ENCODE measurements at places on chromosomes 1 and 21. TPM values are rescaled to one million over a fixed set of nuclear protein-coding genes. Genes with fewer than 3 reads are reported as not detected.
A peak's percentile ranks its signal among the peaks of the same experiment; 100 is the strongest.

The AZIN2 gene
- 2.1 TPM for total RNA-seq

GRCh38 chr1:236836157-236836556 is 41.1 kb downstream of the MTR start:
- H3K36me3 ChIP-seq = peaks cover 63% of the 10 kb centered on the region
- no peak for DNase-seq
- no peak overlapping the region for H3K4me3 ChIP-seq
- no peaks in the 10 kb centered on the region for H3K27me3 ChIP-seq
- no peak overlapping the region for H3K27ac ChIP-seq
- peaks cover 2% of the 10 kb centered on the region for H3K4me1 ChIP-seq

DNA sequence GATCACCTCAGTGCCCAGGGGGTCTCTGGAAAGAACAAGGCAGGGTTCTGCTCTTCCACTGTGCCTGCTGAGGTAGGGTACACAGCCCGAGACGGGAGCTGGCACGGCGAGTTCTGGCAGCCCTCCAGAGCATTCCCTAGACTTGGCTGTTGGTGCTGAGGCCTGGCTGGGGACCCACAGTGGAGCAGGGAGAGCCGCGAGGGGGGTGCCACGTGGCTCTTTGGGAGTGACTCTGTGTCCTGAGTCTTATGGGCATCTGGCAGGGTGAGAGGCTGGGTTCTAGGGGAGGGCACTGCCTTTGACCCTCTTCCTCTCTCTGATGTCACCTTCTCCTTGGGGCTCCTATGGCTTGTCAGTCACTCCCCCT is 336.4 kb downstream of the CAMTA1 start:
- no peaks in the 10 kb centered on the region for H3K4me1 ChIP-seq
- H3K27ac ChIP-seq = no peak overlapping the region

The UBE2Q1 gene
- total RNA-seq = 89.3 TPM

DNA sequence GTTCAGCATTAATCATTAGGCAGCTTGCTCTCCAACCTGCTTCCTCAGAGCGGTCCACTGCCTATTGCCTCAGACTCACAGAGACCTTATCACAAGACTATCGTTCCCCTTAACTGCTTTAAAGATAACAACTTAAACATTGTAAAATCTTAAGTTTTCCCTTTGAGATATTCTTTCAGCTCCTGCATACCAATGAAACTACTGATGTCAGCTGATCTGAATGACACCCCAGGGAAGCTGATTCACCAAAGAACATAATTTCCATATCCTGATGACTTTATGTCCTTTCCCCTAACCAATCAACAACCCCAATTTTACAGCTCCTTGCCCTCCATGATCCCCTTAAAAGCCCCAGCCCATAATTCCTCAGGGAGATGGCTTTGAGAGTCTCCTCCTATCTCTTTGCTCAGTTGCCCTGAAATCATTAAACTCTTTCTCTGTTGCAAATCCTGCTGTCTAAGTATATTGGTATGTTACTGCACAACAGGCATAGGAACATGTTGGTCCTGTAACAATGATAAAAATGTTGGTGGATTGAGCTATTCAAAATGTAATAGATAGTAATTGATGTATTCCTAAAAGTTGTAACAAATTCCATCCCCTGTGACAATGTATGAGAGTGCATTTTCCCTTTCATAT is 621.4 kb upstream of the RGS18 start:
- H3K27me3 ChIP-seq = no peaks in the 10 kb centered on the region
- no peak overlapping the region for H3K27ac ChIP-seq
- H3K4me3 ChIP-seq = no peak overlapping the region
- no peaks in the 10 kb centered on the region for H3K36me3 ChIP-seq
- H3K4me1 ChIP-seq = no peaks in the 10 kb centered on the region
- DNase-seq = no peak

The PTCH2 gene
- total RNA-seq = 0.37 TPM

DNA sequence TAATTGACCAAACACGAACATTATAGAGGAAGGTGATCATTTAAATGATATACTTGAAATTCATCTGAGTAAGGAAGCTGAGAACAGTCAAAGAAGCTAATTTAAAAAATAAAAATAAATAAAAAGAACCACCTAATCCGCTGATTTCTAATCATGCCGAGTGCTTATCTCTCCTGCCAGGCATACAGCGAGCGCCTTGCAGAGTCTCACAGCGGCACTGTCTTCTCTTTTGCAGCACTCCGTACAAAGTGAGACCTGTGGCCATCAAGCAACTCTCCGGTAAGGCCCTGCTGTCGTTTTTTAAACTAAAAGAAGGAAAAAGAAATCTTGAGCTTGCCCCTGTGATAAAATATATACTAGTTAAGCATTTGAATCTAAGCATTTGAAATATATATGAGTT is 45.3 kb downstream of the PDE9A start:
- no peaks in the 10 kb centered on the region for H3K27me3 ChIP-seq
- no peak overlapping the region for H3K4me3 ChIP-seq
- no peaks in the 10 kb centered on the region for H3K4me1 ChIP-seq
- H3K27ac ChIP-seq = no peak overlapping the region
- H3K36me3 ChIP-seq = peaks cover 2% of the 10 kb centered on the region

The GBP6 gene
- 0.53 TPM for total RNA-seq

The DCST1 gene
- not detected for total RNA-seq

The RAD54L gene
- total RNA-seq = 64.2 TPM

DNA sequence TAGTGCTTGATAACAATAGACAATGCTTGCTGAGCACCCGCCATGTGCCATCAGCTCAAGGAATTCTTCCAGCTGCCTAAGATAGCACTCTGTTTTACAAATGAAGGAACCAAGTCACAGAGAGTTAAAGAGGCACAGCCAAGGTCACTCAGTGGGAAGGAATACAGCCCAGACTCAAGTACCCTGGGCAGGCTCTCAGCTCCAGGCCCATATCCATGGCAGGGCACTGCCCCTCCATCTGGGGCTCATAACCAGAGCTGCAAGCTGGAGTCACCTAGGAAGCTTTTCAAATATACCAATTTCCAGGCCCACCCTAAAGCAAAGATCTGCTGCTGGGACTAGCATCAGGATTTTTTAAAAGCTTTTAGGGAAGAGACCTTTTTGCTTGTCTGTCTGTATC is 1.6 kb downstream of the CLEC20A start:
- no peaks in the 10 kb centered on the region for H3K4me1 ChIP-seq
- H3K27me3 ChIP-seq = no peaks in the 10 kb centered on the region
- DNase-seq = no peak
- H3K4me3 ChIP-seq = no peak overlapping the region
- H3K27ac ChIP-seq = no peak overlapping the region

The TPTE gene
- total RNA-seq = not detected

- H3K36me3 ChIP-seq = no peaks in the 10 kb centered on the region
- H3K4me1 ChIP-seq = peaks cover 2% of the 10 kb centered on the region
- H3K27ac ChIP-seq = no peak overlapping the region
- H3K4me3 ChIP-seq = no peak overlapping the region
- peaks cover 19% of the 10 kb centered on the region for H3K27me3 ChIP-seq
- no peak for DNase-seq
These were observed 121.1 kb downstream of the LACTBL1 start for GRCh38 chr1:22851517-22851916.

The TEDDM1 gene
- not detected for total RNA-seq

The CDKN2C gene
- total RNA-seq = 9.2 TPM

DNA sequence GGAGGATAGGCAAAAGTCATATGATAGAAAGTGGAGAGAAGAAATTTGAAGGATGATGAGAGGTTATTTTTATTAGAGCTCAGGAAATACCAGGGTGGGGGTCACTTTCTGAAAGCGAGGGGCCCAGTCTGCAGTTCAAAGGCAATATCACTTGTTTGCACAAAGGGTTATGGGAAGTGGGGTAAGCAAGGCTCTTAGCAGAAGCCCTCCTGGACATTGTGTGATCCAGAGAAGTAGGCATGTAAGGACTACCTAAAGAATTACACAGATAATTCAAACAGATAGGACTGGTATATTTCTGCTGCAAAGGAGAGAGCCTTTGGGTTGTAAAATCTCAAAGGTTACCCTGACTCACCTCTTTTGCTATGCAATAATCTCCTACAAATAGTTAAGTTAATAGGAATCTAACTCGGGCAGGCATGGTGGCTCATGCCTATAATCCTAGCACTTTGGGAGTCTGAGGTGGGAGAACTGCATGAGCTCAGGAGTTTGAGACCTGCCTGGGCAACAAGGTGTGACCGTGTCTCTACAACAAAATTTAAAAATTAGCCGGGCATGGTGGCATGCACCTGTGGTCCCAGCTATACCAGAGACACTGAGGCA is 25.2 kb upstream of the PRRC2C start:
- H3K27me3 ChIP-seq = peaks cover 6% of the 10 kb centered on the region
- no peak overlapping the region for H3K4me3 ChIP-seq
- no peaks in the 10 kb centered on the region for H3K36me3 ChIP-seq
- no peaks in the 10 kb centered on the region for H3K4me1 ChIP-seq

- no peak overlapping the region for H3K27ac ChIP-seq
- H3K4me3 ChIP-seq = no peak overlapping the region
- peaks cover 11% of the 10 kb centered on the region for H3K27me3 ChIP-seq
- H3K4me1 ChIP-seq = peaks cover 1% of the 10 kb centered on the region
- no peaks in the 10 kb centered on the region for H3K36me3 ChIP-seq
- DNase-seq = peak; percentile 6
These were observed 122.3 kb downstream of the ESRRG start for GRCh38 chr1:216600730-216601609.

The CFAP141 gene
- total RNA-seq = not detected

- H3K27me3 ChIP-seq = no peaks in the 10 kb centered on the region
- H3K27ac ChIP-seq = no peak overlapping the region
- H3K4me1 ChIP-seq = no peaks in the 10 kb centered on the region
- DNase-seq = no peak
These were observed 435.8 kb downstream of the MRPL39 start for GRCh38 chr21:25171438-25171837.

GRCh38 chr1:1032424-1032823 is 12.5 kb downstream of the AGRN start:
- peaks cover 5% of the 10 kb centered on the region for H3K4me1 ChIP-seq
- H3K36me3 ChIP-seq = no peaks in the 10 kb centered on the region

DNA sequence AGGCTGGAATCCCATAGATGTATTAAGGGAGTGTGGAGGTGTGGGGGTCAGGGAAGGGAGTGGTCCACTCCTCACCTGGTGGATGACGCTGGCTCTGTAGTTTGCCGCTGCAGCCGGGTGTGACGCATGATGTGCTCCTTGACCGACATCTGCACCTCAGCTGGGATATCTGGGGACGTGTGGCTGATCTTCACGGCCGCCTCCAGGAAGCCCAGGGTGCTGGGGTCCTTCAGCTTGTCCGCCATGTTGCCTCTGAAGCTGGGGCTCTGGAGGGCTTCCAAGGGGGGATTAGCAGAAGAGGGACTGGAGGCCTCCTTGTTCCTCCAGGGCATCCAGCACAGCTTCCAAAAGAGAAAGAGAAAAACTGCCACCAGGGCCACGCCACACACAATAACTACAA is 14.1 kb downstream of the SYT6 start:
- H3K4me3 ChIP-seq = no peak overlapping the region
- H3K27ac ChIP-seq = no peak overlapping the region
- H3K4me1 ChIP-seq = no peaks in the 10 kb centered on the region
- no peaks in the 10 kb centered on the region for H3K36me3 ChIP-seq
- H3K27me3 ChIP-seq = peaks cover 10% of the 10 kb centered on the region

- H3K27ac ChIP-seq = peak overlapping the region; percentile 13
- no peaks in the 10 kb centered on the region for H3K36me3 ChIP-seq
- H3K4me1 ChIP-seq = peaks cover 8% of the 10 kb centered on the region
- DNase-seq = no peak
These were observed 2.1 kb downstream of the GJA8 start for GRCh38 chr1:147904726-147905125.

DNA sequence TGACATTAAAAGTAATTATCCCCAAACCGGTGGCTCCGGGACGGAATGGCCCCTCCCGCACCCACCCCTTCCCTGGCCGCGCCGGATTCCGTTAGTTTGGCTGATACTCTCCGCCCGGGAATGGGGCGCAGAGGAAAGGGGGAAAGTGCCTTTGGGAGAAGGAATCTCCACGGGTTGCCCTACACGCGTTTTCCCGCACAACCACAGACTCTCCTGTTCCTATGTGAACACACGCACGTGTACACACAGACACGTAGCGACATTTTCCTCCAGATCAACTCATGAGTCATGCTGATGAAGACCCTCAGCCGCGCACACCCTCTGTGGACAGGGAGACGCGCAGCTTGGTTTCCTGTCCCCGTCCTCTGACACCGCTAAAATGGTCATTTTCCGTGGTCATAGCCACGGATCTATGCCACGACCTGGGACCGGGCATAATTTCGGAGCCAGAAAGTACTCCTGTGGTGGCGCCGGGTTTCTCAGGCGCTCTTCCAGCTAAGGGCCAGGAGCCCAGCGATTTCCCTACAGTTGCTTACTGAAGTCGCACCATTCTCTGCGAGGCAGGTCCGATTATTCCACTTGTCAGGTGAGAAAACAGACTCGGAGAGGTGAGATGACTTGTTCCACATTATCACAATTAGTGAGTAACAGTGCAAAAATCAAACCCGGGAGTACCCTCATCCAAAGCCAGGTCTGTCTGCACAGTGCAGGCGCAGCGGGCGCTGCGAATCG is 4.0 kb upstream of the DMRTA2 start:
- no peak overlapping the region for H3K27ac ChIP-seq
- peaks cover 42% of the 10 kb centered on the region for H3K4me1 ChIP-seq
- DNase-seq = peak; percentile 10

GRCh38 chr1:182206626-182207239 is 145.2 kb upstream of the ZNF648 start:
- no peak overlapping the region for H3K27ac ChIP-seq
- no peak overlapping the region for H3K4me3 ChIP-seq
- no peaks in the 10 kb centered on the region for H3K36me3 ChIP-seq
- DNase-seq = no peak

- peaks cover 4% of the 10 kb centered on the region for H3K36me3 ChIP-seq
- DNase-seq = no peak
- H3K4me3 ChIP-seq = no peak overlapping the region
- H3K4me1 ChIP-seq = no peaks in the 10 kb centered on the region
- H3K27ac ChIP-seq = no peak overlapping the region
- no peaks in the 10 kb centered on the region for H3K27me3 ChIP-seq
These were observed 49.8 kb upstream of the IKBKE start for GRCh38 chr1:206420471-206420870.

GRCh38 chr1:55234016-55234415 is 18.9 kb upstream of the USP24 start:
- H3K4me3 ChIP-seq = no peak overlapping the region
- peaks cover 8% of the 10 kb centered on the region for H3K27me3 ChIP-seq
- H3K27ac ChIP-seq = no peak overlapping the region
- no peaks in the 10 kb centered on the region for H3K36me3 ChIP-seq
- H3K4me1 ChIP-seq = peaks cover 5% of the 10 kb centered on the region

DNA sequence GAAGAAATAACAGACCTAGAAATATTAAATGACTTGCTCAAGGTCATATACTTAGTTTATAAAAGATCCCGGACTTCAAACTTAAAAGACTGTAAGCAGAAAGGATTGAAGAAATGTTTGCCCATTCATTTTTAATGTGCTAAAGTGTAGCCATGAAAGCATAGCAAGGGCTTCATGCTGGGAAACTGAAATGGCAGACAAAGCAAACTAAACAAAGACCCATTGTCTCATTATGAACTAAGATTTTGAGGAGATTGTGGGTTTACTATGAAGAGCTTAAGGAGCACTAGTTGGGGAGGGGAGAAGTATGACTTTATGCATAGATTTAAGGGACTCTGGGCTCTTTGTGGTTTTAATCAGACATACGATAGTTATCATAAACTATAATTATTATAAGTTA is 26.3 kb downstream of the ADAMTS1 start:
- DNase-seq = no peak
- H3K27me3 ChIP-seq = peaks cover 4% of the 10 kb centered on the region
- no peaks in the 10 kb centered on the region for H3K36me3 ChIP-seq
- no peaks in the 10 kb centered on the region for H3K4me1 ChIP-seq
- no peak overlapping the region for H3K4me3 ChIP-seq
- H3K27ac ChIP-seq = no peak overlapping the region

GRCh38 chr1:117600325-117600943 is 5.4 kb upstream of the TENT5C start:
- H3K27ac ChIP-seq = no peak overlapping the region
- no peak overlapping the region for H3K4me3 ChIP-seq
- H3K36me3 ChIP-seq = no peaks in the 10 kb centered on the region
- DNase-seq = no peak
